ENCODE measurements at places on chromosomes 4 and X. TPM values are rescaled to one million over a fixed set of nuclear protein-coding genes. Genes with fewer than 3 reads are reported as not detected.

DDX53 gene
- not detected for total RNA-seq

ERAS gene
- not detected for total RNA-seq

MAGED4 gene
- total RNA-seq, result 2.0 TPM

DDIT4L gene
- total RNA-seq, result 0.92 TPM

SLC4A4 gene
- total RNA-seq, result 0.40 TPM

IL1RAPL1 gene
- total RNA-seq, result 1.8 TPM

TMEM128 gene
- total RNA-seq, result 20.0 TPM

CFAP47 gene
- not detected for total RNA-seq

ZC4H2 gene
- total RNA-seq, result 3.3 TPM

ADH1B gene
- 4,233 TPM for total RNA-seq

CDX4 gene
- not detected for total RNA-seq

HTN1 gene
- total RNA-seq, result not detected

TLR2 gene
- under 0.01 TPM for total RNA-seq

IL3RA gene
- 0.26 TPM for total RNA-seq

CD99 gene
- total RNA-seq, result 327 TPM

MTNR1A gene
- total RNA-seq, result not detected

TLR8 gene
- not detected for total RNA-seq

VCX gene
- total RNA-seq, result not detected

KLHL4 gene
- 1.6 TPM for total RNA-seq

RASL11B gene
- not detected for total RNA-seq

SYN1 gene
- total RNA-seq, result 0.40 TPM

MFAP3L gene
- total RNA-seq, result 0.44 TPM

CT45A3 gene
- not detected for total RNA-seq

XPNPEP2 gene
- total RNA-seq, result not detected

GAB3 gene
- total RNA-seq, result 4.1 TPM

HSFX4 gene
- not detected for total RNA-seq

KDR gene
- total RNA-seq, result 18.2 TPM

FGFRL1 gene
- 15.7 TPM for total RNA-seq

CYLC1 gene
- not detected for total RNA-seq

NHSL2 gene
- total RNA-seq, result 9.1 TPM

NSG1 gene
- total RNA-seq, result 0.26 TPM

Data from aortic smooth muscle cell (primary cell).